ENCODE measurements at places on chromosomes 4 and X.

GRCh38 chr4:103074744-103075434, 1.7 kb downstream of the SLC9B2 start:
- H3K4me3 ChIP-seq = peak overlapping the region; percentile 79
- H3K27ac ChIP-seq = no peak overlapping the region
- no peaks in the 10 kb centered on the region for H3K27me3 ChIP-seq
- no peak for DNase-seq

- DNase-seq = no peak
- no peak overlapping the region for H3K4me3 ChIP-seq
- H3K4me1 ChIP-seq = no peaks in the 10 kb centered on the region
- H3K27me3 ChIP-seq = no peaks in the 10 kb centered on the region
- no peaks in the 10 kb centered on the region for H3K36me3 ChIP-seq
These were observed 49.0 kb upstream of the SLC16A2 start for GRCh38 chrX:74372272-74372671.

DNA sequence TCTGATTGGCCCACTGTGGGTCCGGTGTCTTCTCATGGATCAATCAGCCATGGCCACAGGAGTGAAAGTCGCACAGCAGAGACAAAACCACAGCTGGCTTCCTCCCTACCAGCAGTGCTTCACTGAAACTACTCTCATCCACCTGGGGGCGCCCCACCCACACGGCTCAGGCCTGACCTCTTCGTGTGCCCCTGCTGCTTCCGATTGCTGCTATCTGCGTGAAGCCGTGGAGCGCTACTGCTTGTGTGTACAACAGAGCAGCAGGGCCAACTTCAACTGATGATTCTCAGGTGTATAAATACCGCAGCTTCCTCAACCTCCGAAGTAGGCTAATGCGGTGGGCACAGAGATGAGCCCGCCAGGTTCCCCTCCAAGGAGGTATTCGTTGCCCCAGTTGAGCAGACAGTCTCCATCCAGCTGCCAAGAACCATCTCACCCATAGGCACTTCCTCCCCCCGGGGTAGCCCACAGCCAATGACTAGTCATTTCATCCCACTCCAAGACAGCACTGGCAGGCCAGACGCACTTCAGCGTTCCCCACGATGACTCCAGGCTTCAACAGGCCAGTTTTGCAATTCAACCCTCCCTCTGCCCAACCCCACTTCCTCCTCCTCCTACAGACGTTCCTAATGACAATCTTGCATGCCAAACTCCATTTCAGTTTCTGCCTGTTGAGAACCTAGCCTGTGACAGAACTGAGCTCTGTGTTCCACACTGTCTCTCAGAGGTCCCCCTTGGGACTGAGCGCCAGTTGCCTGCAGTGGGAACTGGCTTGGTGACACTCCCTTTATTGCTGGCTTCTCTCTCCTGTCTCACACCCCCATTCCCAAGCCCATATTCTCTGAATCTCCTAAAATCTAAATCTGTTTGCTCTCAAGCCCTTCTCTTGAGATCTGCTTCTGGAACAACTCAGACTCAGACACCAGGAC, 41.3 kb upstream of the ATP6AP2 start:
- H3K27me3 ChIP-seq = no peaks in the 10 kb centered on the region
- peak; percentile 23 for DNase-seq
- H3K36me3 ChIP-seq = no peaks in the 10 kb centered on the region
- H3K4me1 ChIP-seq = peaks cover 3% of the 10 kb centered on the region
- H3K27ac ChIP-seq = peak overlapping the region; percentile 42

- H3K27ac ChIP-seq = no peak overlapping the region
- DNase-seq = no peak
- H3K4me1 ChIP-seq = peaks cover 14% of the 10 kb centered on the region
- no peaks in the 10 kb centered on the region for H3K36me3 ChIP-seq
- H3K4me3 ChIP-seq = no peak overlapping the region
These were observed 32.4 kb upstream of the BCOR start for GRCh38 chrX:40130207-40130606.

DNA sequence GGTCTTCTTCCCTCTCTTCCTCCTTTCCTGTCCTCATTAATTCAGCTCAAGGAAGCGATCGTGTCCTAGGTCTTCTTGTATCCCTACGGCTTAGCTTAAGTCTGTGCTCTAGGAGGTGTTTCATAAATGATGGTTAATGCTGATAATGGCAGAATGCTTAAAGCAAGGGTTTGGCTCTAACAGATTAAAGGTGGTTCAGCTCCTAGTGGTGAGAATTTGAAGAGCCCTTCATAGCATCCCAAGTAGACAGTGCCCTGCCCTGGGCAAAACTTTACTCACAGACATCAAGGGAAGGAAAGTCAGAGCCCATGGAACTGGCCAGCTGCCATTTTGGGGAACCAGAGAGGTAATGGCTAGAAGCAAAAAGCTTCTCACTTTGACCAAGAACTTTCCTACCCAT, 47.0 kb upstream of the PGRMC1 start:
- H3K4me3 ChIP-seq = no peak overlapping the region
- DNase-seq = no peak
- H3K27ac ChIP-seq = peak overlapping the region; percentile 19
- no peaks in the 10 kb centered on the region for H3K4me1 ChIP-seq

GRCh38 chr4:53195815-53196661, 169.8 kb downstream of the SCFD2 start:
- no peak for DNase-seq
- H3K27me3 ChIP-seq = no peaks in the 10 kb centered on the region
- H3K4me3 ChIP-seq = no peak overlapping the region
- H3K4me1 ChIP-seq = peaks cover 5% of the 10 kb centered on the region
- no peaks in the 10 kb centered on the region for H3K36me3 ChIP-seq
- no peak overlapping the region for H3K27ac ChIP-seq

DNA sequence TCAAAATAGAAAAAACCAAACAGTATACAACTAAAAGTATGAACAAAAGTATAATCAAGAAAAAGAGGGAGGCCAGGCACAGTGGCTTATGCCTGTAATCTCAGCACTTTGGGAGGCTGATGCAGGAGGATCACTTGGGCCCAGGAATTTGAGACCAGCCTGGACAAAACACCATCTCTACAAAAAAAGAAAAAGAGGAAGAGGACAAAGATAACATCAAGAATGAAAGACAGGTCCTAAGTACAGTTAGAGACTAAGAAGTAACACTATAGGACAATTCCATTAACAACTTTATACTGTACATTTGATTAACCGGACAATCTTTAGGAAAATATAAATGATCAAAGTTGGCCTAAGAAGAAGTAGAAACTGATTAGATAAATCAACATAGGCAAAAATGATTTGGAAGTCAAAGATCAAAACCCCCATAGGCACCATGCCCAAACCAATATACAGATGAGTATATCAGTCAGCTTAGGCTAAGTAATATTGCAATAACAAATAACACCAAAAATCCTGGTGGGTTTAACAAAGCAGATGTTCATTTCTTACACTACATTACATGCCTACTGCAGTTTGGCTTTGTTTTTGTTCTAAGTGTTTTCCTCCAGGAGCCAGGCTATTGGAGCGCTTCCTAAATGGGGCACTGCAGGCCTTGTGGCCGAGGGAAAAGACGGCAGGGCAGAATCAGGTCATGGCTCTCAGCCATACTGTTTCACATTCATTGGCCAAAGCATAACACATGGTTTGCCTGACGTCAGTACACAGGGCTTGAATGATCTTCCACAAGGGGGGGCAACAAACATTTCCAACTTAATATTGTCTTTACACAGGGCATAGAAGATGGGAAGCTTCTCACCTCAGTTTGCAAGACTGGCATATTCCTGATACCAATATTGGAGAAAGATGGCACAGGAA, 42.2 kb upstream of the HGFAC start:
- no peak overlapping the region for H3K4me3 ChIP-seq
- no peaks in the 10 kb centered on the region for H3K36me3 ChIP-seq
- DNase-seq = peak; percentile 21
- peaks cover 16% of the 10 kb centered on the region for H3K4me1 ChIP-seq

- H3K27ac ChIP-seq = no peak overlapping the region
- H3K4me3 ChIP-seq = no peak overlapping the region
- H3K36me3 ChIP-seq = no peaks in the 10 kb centered on the region
- no peak for DNase-seq
- no peaks in the 10 kb centered on the region for H3K4me1 ChIP-seq
These were observed 336.4 kb upstream of the AGA start for GRCh38 chr4:177778623-177779022.

DNA sequence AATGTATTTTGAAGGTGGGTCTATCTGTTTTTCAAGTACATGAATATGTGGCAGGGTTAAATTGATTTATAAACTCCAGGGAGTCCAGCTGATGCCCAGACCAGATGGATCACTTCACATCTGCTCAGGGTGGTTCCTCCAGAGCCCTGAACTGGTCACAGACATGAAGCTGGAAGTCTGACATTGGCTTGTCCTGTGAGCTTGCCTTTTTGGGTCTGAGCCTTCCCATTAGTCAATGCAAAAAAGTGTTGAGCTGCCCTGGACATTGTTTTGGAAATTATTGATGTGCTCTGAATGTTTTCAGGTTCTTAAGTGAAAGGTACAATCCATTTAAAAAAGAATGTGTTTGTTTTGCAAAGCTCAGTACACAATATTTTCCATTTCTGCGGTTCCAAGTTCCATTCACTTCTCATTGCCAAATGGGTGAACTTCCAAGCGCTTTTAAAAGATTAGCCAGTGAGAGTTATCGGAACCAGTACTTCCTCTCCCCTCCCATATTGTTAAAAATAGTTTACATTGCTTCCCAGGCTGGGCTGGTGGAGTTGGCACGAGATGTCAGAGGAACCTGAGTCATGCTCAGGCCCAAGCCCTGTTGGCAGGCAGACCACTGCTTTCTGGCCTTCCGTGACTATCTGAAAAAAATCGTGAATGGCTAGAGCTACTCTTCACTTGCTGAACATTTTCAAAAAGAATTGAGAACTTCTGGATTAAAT, 52.1 kb downstream of the PDGFRA start:
- H3K27me3 ChIP-seq = no peaks in the 10 kb centered on the region
- H3K4me1 ChIP-seq = peaks cover 44% of the 10 kb centered on the region
- peak; percentile 81 for DNase-seq
- H3K36me3 ChIP-seq = peaks cover 7% of the 10 kb centered on the region
- peak overlapping the region; percentile 12 for H3K4me3 ChIP-seq

GRCh38 chrX:72312311-72312940, 6.7 kb upstream of the CITED1 start:
- no peak overlapping the region for H3K4me3 ChIP-seq
- H3K36me3 ChIP-seq = no peaks in the 10 kb centered on the region
- no peak for DNase-seq
- H3K27ac ChIP-seq = no peak overlapping the region

DNA sequence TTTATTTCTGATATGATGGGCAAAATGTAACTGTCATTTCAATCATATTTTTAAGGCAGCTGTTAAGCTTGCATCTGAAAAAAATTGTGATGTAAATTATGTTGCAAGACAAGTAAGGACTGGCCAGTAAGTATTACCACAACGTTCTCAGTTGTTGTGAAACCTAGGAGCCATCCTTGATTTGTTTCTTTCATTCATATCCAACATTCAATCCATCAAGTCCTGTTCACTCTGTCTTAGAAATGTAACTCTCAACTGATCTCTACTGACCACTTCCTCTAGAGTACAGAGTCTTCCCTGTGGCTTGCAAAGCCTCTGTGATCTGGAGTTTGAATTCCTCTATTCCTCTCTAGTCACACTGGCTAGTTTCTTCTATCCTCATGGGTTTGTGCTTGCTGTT, 161.4 kb upstream of the MAD2L1 start:
- H3K36me3 ChIP-seq = no peaks in the 10 kb centered on the region
- no peak overlapping the region for H3K4me3 ChIP-seq
- no peak for DNase-seq
- H3K4me1 ChIP-seq = peaks cover 3% of the 10 kb centered on the region
- no peak overlapping the region for H3K27ac ChIP-seq

GRCh38 chr4:31275906-31276305, 555.7 kb downstream of the PCDH7 start:
- no peaks in the 10 kb centered on the region for H3K27me3 ChIP-seq
- H3K4me1 ChIP-seq = no peaks in the 10 kb centered on the region
- no peak overlapping the region for H3K27ac ChIP-seq
- no peaks in the 10 kb centered on the region for H3K36me3 ChIP-seq

GRCh38 chr4:47972721-47973120, 43.8 kb downstream of the CNGA1 start:
- DNase-seq = no peak
- H3K36me3 ChIP-seq = no peaks in the 10 kb centered on the region
- H3K4me1 ChIP-seq = no peaks in the 10 kb centered on the region
- H3K27ac ChIP-seq = no peak overlapping the region
- no peak overlapping the region for H3K4me3 ChIP-seq
- no peaks in the 10 kb centered on the region for H3K27me3 ChIP-seq

- H3K4me3 ChIP-seq = no peak overlapping the region
- H3K36me3 ChIP-seq = no peaks in the 10 kb centered on the region
- DNase-seq = no peak
- no peaks in the 10 kb centered on the region for H3K27me3 ChIP-seq
- no peak overlapping the region for H3K27ac ChIP-seq
- no peaks in the 10 kb centered on the region for H3K4me1 ChIP-seq
These were observed 170.9 kb upstream of the CPEB2 start for GRCh38 chr4:14831416-14831815.

- no peaks in the 10 kb centered on the region for H3K36me3 ChIP-seq
- peaks cover 47% of the 10 kb centered on the region for H3K4me1 ChIP-seq
- H3K27ac ChIP-seq = peak overlapping the region; percentile 81
- H3K4me3 ChIP-seq = peak overlapping the region; percentile 64
- peak; percentile 42 for DNase-seq
These were observed 66.0 kb downstream of the FBXO8 start for GRCh38 chr4:174217273-174218126.

DNA sequence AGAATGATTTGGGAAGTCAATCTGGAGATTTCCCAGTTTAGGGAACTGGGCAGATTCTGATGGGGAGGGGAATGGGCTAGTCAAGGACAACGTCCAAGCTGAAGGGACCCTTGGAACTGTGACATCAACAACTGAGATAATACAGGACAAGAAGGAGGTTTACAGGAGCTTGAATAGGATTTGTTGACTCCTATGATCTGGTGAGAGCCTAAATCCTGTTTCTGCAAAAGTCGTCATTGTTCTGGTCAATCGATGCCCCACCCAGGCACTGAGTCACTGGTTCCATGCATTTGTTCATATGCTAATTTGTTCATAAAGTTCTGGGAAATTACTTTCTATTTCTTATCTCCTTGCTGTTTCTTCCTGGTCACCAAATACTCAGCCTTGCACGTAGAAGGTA, 15.3 kb upstream of the PDGFRA start:
- peak overlapping the region; percentile 74 for H3K27ac ChIP-seq
- no peaks in the 10 kb centered on the region for H3K36me3 ChIP-seq
- peaks cover 29% of the 10 kb centered on the region for H3K27me3 ChIP-seq
- no peak overlapping the region for H3K4me3 ChIP-seq
- H3K4me1 ChIP-seq = peaks cover 13% of the 10 kb centered on the region
- no peak for DNase-seq

GRCh38 chrX:130696542-130696941, 206.5 kb downstream of the ENOX2 start:
- no peak overlapping the region for H3K27ac ChIP-seq
- H3K27me3 ChIP-seq = no peaks in the 10 kb centered on the region
- H3K4me1 ChIP-seq = no peaks in the 10 kb centered on the region

GRCh38 chrX:10341309-10341708, 184.5 kb downstream of the CLCN4 start:
- H3K27ac ChIP-seq = no peak overlapping the region
- no peak for DNase-seq

GRCh38 chr4:10462876-10463275, 5.7 kb upstream of the ZNF518B start:
- no peak for DNase-seq
- peaks cover 62% of the 10 kb centered on the region for H3K27me3 ChIP-seq
- H3K4me3 ChIP-seq = no peak overlapping the region
- H3K4me1 ChIP-seq = peaks cover 11% of the 10 kb centered on the region
- H3K36me3 ChIP-seq = no peaks in the 10 kb centered on the region
- H3K27ac ChIP-seq = no peak overlapping the region

- DNase-seq = no peak
- no peaks in the 10 kb centered on the region for H3K27me3 ChIP-seq
- peak overlapping the region; percentile 48 for H3K27ac ChIP-seq
- H3K4me3 ChIP-seq = no peak overlapping the region
- no peaks in the 10 kb centered on the region for H3K36me3 ChIP-seq
These were observed 25.9 kb upstream of the SPON2 start for GRCh38 chr4:1198098-1198844.

Data from left ventricle myocardium inferior (tissue), 1 donor.